ENCODE measurements at places on chromosomes 2 and 18.

GRCh38 chr2:182668671-182669070 is 47.4 kb upstream of the DNAJC10 start:
- no peak for DNase-seq

- DNase-seq, result no peak
These were observed 212.7 kb downstream of the KCNE4 start for GRCh38 chr2:223264541-223265193.

- no peak for DNase-seq
These were observed 33.7 kb upstream of the ACVR1C start for GRCh38 chr2:157662401-157662800.

- no peak for DNase-seq
These were observed 40.1 kb downstream of the RTN4 start for GRCh38 chr2:55010149-55010591.

DNA sequence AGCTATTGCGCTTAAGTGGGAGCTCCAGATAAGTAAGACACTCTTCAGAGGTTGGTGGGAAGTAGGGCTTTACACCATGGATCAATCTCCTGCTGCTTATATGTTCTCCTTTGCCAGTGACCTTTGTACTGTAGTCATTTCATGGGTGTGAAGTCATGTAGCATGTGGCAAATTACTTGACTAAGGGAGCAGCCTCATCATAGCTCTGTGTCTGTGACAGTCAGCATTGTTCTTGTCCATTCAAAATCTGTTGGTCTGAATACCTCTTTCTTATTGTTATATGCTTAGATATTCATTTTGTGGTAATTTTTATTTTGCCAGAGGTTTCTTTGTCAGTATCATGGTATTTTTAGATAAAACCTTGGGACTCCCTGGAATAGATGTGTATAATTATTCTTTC is 18.2 kb downstream of the SLC4A1AP start:
- no peak for DNase-seq

DNA sequence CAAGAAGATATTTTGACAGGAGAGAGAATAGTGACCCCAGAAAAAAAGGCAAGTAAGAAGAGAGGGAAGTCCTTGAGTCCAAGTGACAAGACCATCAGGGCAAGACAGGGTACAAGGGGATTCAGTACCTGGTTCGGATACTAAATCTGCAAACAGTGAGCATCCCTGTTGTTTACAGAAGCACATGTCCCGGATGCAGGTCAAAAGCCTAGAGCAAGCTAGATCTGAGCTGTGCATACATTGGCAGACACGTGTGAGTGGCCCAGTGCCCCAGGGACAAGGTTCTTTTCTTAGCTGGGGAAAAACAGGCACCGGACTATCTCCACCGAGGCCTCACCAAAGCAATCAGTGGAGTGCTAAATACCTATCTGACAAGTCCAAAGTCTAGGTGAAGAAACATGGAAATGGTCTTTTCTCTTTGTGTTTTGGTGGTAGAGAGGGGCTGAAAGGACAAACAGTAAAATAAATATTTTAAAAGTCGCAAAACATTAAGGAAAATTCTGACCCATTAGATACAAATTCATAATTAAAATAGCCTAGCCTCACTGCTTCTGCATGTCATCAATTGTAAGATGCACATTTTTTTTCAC is 165.2 kb downstream of the SUCLG1 start:
- DNase-seq, result no peak

DNA sequence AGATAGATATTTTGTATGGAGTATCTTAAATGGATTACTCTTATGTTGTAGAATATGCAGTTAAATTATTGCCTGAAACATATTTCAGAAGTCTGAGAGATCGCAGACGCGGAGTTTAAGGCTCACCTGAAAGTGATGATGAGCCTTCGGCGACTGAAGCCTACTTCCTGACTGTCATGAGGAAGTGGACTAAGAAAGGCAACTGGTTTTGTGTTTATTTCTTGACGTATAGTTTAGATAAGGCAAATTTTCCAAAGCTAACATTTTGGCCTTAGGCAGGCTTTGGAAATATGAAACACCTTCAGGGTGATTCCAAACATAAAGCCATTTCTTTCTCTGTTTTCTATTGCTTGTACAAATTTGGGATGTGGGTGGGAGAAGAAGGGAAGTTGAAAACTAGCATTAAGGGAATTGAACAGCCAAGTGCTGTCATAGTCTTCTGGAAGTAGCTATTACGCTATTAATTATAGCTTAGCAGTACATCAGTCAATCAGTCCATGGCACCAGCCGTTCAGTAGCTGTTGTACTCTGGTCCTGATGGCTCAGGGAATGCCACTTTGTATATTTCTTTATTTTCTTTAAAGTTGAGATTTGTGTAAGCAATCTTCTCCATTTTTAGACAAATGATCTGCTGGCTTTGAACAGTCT is 1.5 kb downstream of the GRHL1 start:
- DNase-seq, result no peak

GRCh38 chr2:135963841-135964240 is 21.6 kb downstream of the DARS1 start:
- DNase-seq, result no peak

- DNase-seq, result no peak
These were observed 797 bp downstream of the TTC32 start for GRCh38 chr2:19900931-19901441.

- DNase-seq, result peak; percentile 23
These were observed 28.1 kb downstream of the NCKAP1 start for GRCh38 chr2:183010112-183010511.

GRCh38 chr2:115480741-115481140 is 1038.3 kb downstream of the DPP10 start:
- no peak for DNase-seq

DNA sequence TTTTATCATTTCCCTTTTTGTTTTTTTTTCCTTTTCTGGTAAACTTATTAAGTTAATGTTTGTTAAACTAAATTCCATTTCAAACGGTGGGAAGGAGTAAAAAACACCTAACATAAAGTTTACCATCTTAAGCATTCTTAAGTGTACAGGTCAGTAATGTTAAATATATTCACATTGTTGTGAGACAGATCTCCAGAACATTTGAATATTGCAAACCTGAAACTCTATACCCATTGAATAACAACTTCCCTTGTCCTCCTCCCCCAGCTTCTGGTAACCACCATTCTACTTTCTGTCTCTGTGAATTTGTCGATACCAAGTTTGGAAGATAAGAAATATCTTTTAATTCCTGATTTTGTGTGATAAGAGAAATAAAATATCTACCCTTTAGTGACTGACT is 12.0 kb upstream of the NAT8 start:
- DNase-seq, result no peak

DNA sequence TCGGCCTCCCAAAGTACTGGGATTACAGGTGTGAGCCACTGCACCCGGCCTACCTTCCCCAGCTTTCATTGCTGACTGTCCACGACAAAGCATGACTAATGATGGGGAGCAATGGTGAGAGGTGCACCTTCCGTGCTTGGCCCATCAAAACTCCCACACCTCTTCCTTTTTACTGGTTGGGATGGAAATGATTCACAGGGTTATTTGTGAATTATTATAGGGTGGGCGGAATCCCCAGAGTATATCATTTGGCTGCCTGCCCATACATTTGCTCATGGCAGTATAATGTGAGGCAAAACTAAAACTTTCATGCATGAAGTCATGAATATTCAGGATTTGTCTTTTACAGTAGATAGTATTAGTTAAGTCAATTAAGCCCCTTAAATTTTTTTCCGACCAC is 334.2 kb upstream of the NETO1 start:
- no peak for DNase-seq

DNA sequence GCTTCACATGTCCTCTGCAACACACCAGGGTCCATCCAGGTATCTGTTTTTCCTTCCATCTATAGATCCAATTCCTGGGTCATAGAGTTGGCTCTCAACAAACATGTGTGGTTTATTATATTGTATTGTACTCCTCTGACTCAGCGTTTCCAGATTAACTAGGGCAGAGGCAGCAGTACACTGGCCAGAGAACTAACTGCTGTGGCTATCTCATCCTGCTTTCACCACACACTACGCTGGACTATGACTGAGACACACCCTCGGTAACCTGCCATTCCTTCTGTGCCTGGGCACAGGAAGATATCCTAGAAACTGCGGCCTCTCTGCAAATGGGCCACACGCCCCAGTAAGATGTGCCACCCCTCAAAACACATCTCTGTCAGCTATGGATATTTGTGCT is 159.8 kb upstream of the STK17B start:
- DNase-seq, result no peak

DNA sequence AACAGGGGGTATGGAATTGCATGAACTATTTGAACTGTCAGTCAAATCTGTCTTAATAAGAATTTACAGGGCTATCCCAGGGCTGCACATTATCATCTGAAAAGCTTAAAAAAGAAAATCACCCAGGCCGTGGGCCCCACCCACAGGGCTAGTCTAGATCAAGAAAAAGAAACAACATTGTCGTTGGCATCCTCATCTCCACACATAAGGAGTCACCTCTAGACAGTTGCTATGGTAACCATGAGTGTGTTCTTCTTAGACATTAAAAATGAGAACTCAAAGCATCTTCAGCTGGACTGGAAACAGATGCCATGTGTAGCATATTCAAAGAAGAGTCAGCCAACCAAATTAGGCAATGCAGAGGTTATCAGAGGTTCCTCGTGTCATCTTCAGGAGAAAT is 72.3 kb upstream of the CPO start:
- no peak for DNase-seq

- DNase-seq, result no peak
These were observed 2.6 kb downstream of the SCN7A start for GRCh38 chr2:166491461-166491860.

- DNase-seq, result no peak
These were observed 57.3 kb upstream of the SULT1C3 start for GRCh38 chr2:108182489-108182888.

GRCh38 chr2:33477473-33478468 is 1.3 kb downstream of the RASGRP3 start:
- DNase-seq, result no peak

DNA sequence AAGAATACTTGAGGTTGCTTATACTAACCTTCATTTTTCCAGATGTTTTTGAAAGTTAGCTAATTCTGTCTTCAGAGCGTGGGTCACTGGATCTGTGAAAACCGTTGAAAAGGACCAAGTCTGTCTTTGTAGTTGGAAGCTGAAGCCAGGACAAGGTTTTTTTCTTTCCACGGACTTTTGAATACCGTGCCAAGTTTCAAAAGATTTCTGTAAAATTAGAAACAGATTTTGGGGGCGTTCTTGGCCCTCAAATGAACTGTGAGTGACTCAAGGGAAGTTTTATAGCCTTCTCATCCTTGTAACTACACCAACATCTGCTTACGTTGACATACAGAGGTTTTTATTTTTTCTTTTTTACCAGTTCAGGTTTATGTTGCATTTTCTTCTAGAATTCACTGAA is at the start of gene FAP:
FAP (minus strand) TSS at position 152 of the 400 bp plus-strand sequence; CDS start at position 34, 118 bp downstream.
- peak; percentile 23 for DNase-seq

GRCh38 chr18:70468861-70469547 is 180.2 kb downstream of the SOCS6 start:
- no peak for DNase-seq

DNA sequence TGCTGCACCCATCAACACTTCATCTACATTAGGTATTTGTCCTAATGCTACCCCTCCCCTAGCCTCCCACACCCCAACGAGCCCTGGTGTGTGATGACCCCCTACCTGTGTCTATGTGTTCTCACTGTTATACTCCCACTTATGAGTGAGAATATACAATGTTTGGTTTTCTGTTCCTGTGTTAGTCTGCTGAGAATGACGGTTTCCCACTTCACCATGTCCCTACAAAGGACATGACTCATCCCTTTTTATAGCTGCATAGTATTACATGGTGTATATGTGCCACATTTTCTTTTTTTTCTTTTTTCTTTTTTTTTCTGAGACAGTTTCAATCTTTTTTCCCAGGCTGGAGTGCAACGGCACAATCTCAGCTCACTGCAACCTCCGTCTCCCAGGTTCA is 284.1 kb upstream of the CYP26B1 start:
- no peak for DNase-seq

DNA sequence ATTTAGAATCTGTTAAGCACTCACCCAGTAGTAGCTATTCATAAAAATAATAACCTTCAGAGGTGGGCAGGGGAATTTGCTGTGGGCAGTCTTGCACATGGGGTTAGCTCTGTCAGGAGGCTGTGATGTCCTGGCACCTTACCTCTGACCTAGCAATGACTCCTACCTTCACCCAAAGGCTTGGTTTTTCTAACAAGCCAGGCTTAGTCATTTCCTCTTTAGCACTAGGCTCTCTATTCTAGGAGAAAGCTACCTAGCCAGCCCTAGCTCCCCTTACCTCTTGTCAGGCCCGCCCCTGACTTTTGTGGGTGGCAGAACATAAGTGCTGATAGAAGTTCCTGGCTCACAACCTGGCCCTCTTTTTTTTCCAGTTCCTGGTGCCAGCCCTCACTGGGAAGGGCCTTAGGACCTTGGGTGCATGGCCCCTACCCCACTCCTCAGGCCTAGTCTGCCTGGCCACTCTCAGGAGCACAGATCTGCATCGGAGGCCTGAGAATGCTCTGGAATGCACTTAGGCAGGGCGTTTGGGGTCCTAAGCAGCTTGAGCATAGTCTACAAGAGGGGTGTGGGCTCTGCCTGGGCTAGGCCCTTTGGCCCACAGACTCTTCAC is 17.7 kb downstream of the CPLX4 start:
- no peak for DNase-seq

- DNase-seq, result no peak
These were observed 35.3 kb upstream of the HDAC4 start for GRCh38 chr2:239436076-239436475.

DNA sequence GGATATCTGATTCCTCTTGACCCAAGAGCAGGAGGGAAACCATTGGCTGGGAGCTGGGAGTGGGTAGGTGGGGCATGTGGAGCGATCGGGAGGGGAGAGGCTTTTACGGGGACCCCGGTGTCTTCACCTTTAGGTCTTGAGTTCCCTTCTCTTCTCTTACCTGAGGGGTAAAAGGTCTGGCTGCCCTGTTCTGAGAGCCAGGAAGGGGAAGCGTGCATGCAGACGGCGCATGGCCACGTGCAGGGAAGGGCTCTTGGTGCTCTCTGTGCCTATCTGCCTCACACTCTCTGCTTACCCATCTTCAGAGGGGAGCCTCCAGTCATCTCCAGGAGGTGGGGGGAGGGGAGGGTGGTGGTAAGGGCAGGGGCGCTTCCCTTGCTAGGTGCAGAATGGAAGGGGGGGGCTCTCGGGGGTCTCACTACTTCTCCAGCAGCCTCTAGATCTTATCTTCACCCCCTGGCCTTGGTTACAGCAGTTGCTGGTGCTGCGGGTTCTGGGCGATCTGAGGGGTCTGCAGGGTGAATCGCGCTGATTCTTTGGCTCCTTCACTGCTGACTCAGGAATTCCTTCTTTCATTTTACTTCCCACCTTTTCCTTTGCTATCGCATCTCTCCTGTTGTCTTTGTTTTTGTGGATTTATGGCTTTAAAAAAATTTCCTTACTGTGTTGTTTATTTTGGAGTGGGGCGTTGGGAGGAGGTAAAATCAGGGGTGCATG is 225.8 kb upstream of the HS6ST1 start:
- DNase-seq, result no peak

DNA sequence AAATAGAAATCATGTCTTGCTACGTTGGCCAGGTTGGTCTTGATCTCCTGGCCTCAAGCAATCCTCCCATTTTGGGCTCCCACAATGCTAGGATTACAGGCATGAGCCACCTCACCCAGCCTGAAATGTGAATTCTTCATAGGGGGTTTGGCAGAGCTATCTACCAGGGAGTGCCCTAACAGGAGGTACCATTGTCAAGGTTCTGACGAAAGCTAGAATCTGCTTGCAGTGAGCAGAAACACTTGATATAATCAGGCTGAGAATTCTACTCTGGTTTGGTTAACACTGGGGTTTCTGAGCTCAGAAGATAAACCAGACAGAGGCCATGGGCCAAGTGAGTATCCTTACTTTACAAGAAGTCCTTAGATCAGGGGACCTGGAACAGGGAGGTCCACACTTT is 7.2 kb upstream of the LAMA3 start:
- no peak for DNase-seq

Data from neuronal stem cell (in vitro differentiated cells).